ENCODE measurements at places on chromosomes 1 and 21.

DNA sequence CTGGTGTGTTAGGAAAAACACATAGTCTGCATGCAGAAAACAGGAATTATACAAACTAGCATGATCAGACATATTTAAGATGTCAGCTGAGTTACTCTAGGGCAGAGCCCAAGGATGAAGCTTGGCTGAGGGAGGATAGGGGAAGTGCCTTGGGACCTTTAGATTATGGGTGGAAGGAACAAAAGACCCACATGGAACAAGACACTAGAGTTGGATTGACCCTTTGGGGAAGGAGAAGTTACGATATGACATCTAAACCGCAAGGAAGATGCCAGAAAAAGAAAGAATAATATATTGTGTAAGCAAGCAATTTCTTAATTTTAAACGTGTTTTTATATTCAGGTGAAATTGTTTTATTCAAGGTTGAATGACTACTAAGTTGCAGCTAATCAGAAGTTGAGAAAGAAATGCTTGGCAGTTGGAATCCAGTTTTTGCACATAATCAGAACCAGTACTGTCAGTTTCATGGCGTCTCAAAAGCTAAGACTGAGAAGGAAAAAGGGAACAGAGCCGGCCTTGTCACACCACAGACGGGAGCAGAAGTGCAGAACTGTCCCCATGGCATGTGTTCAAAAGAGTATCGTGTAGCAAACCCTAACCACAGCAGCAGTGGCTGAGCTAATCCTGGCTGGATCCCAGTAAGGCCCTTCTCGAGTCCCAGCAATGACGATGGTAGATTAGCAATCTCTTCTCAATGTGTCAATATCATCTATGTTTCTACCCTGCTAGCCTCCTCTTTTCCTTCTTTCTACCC is 31.2 kb upstream of the IFNAR2 start:
- no peak for DNase-seq

GRCh38 chr1:182357913-182358312 is 33.7 kb downstream of the GLUL start:
- DNase-seq, result no peak

DNA sequence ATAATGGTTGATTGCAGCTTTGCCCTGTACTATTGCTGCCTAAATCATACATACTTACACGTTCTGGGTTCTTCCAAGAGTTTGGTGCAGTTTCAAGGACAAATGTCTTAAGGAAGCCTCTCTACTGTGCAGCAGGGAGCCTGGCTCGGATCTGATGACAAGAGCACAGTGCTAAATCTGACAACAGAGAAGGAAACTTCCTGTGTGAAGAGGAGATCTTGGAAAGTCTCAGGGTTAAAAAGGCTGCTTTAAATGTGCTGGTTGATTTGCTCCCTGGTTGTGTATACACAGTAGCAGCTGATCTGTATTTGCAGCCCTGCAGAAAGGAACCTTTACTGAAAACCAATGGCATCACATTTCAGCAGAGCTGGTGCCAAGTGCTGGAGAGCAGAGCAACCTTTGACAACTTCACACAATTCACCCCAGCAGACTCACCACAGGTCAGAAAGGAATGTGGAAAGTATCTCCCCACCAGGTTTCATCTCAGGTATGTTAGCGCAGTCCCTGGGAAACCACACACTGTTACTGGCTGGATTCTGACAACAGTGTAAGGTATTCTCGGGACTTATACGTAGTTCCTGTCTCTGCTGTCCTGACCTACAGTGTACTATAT is 355.0 kb upstream of the ESRRG start:
- no peak for DNase-seq

- DNase-seq, result no peak
Measured at GRCh38 chr1:87314091-87314490, 14.6 kb upstream of the LMO4 start.

DNA sequence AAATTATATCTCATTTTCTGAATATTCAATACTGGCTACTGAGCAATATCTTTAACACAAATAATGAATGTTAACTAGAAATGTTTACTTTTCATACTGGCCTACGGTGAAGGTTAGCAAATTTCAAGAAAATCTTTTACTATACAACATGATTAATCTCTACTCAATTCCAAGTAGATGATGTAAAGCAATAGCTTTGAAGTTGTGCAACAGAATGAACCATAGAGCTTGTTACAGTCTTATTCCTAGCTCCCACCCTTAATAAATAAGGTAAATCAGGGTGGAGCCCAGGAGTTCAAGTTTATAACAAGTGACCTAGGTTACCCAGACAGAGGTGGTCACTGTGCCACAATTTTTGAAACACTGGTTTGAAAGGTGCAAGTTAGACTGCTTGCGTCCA is 1678.1 kb downstream of the KCNT2 start:
- no peak for DNase-seq

- DNase-seq, result no peak
Measured at GRCh38 chr1:156115514-156116374, 1.2 kb downstream of the LMNA start.

DNA sequence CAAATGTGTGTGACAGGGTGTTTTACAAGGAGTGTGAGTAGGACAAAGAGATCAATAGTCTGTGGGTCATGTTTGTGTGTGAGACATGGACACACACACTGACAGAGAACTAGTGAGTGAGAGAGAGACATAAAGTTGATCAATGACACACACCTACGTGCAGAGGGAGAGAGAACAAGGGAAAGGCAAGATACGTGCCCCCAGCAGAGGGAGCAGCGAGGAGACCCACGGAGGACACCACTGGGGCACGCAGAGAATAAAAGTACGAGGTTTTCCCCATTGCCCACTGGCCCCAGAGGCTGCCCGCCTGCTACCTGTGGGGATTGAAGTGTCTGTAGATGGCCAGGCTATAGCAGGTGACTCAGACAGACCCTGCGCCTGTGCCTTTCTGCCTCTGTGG is 130.2 kb upstream of the CSF3R start:
- no peak for DNase-seq

GRCh38 chr1:110255392-110255787 is 45.3 kb downstream of the KCNC4 start:
- no peak for DNase-seq

- no peak for DNase-seq
Measured at GRCh38 chr1:241648159-241648558, 3.9 kb upstream of the WDR64 start.

DNA sequence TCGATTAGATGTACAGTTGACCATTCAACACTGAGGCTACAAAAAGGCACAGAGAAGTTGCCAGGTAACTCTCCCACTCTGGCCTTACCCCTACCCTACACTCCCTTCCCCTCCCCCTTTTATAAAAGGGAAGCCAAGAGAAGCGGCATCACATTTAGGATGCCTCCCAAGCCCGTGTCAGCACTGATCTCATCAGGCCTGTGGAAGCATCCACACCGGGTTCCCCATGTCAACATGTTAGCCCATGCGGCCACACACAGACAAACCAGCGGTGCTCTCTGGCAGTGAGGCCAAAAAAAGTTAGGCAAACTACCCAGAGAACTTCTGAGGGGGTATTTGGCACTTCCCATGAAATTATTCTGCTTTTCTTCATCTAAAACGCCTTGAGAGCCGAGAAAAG is 29.9 kb downstream of the BCAR3 start:
- DNase-seq, result no peak

DNA sequence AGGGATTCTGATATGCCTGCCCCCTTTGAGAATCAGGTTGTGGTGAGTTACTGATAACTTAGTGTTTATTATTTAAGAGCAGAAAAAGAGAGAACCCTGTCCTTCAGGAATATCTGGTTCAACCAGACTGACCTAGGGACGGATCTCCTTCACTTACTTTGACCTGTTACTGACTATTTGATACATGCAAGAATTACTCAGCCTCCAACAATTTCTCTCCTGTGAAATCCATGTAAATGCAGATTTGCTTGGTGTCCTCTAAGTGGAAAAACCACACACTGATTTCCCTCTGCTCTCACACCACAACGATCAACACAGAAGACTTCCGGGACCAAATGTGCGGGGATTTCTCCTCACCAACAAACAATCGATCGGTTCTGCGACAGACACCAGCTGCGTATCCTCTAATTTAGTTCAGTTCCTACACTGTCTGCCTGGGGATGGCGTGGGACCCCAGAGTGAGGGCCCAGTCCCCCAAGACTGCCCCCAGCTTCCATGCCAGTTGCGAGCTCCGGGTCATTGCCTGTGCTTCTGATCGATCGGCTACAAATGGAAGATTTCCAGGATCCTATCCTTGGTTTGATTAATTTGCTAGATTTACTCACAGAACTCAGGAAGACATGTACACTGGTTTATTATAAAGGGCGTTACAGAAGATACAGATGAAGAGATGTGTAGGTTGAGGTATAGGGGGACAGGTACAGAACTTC is 51.7 kb downstream of the BACE2 start:
- no peak for DNase-seq

GRCh38 chr1:52632732-52633290 is at the start of gene SHISAL2A:
Gene SHISAL2A, plus strand, starts transcription at chr1:52633168. Its CDS starts 326 bp downstream, at chr1:52633494.
- peak; percentile 45 for DNase-seq

DNA sequence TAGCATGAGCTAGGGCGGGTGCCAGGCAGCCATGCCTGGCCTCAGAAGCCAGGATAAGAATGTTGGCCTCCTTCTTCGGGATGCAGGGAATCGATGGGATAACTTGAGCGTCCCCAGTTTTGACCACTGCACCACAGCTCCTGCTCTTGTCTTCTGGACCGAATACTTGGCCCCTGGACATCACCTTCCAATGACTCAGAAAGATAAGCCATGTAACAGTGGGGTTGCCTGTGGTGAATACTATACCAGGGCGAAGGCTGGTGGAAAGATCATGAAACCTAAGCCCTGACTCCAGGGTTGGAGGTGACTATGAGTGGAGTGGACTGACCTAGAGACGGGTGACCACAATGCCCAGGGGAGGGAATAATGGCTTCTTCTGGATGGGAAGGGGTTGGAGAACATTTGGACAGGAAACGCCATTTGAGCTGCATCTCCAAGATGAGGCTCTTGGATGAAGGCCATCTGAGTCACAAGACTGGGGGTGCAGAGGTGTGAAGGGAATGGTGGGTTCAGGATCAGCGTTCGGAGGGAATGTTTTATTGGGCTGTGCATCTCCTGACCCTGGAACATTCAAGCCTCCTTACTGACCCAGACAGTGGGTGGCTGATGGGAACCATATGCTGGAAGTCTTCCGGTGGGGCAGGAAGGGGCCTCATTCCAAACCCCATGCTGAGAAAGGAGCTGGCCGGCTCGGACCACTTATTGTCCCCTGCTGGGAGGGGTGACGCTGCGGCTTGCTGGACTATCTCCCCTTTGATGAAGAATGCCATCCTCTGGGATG is 18.5 kb upstream of the KCNE2 start:
- no peak for DNase-seq

DNA sequence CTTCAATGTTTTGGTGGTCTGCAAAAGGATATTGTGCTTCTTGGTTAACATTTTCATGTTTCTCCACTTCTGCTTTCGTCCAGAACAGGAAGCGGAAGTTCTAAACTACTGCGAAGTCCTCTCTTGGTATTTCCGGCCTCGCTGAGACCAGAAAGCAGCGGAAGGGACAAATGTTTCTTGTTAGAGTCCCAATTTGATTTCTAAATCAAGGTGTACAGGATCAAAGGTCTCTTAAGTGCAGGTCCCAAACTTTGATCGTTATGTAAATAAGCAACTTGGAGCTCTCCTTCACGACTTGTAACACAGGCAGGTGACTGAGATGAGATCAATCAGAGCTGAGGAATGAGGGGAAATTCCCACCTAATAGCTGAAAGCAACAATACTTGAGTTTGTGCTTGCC is 40.1 kb upstream of the HMCN1 start:
- peak; percentile 11 for DNase-seq

GRCh38 chr1:87250336-87250735 is 78.3 kb upstream of the LMO4 start:
- no peak for DNase-seq

DNA sequence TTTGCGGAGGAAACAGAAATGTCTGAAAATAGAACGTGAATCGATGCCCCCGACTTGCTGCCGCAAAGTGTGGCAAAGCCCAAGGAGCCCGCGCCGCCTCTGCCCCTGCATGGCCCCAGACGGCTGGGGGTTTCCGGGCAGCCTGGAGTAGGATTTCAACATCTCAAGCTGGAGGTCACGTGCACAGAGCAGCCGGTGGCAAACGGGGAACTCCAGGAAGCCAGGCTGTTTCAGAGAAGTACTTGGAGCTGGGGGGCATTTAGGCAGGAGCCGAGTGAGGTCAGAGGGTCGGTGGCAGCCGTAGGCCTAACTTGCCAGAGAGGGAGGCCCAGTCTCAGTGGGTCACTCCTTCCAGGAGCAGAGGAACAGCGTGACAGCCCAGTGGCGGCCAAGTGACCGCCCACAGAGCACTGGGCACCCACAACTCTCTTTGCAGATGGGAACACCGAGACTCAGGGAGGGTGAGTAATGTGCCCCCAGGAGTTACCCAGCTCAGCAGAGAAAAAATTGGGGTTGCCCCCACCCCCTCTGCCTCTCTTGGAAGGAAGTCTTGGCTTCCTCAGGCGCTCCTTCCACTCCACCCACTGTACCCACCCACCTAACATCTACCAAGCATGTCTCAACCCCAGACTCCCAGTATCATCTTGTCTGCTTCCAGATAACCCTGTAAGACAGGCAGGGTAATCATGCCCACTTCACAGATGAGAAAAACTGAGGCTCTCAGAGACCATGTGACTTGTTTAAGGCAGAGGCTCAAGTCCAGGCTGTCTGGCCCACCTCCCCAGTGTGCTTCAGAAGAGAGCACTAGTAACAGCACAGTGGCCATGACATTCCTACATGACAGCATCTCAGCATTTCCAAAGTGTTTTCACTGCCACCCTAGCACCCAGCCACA is 179.4 kb downstream of the HIVEP3 start:
- DNase-seq, result peak; percentile 74

- DNase-seq, result peak; percentile 24
Measured at GRCh38 chr1:41898191-41898713, 20.5 kb downstream of the HIVEP3 start.

- DNase-seq, result no peak
Measured at GRCh38 chr1:41286486-41286885, 44.4 kb upstream of the SCMH1 start.

DNA sequence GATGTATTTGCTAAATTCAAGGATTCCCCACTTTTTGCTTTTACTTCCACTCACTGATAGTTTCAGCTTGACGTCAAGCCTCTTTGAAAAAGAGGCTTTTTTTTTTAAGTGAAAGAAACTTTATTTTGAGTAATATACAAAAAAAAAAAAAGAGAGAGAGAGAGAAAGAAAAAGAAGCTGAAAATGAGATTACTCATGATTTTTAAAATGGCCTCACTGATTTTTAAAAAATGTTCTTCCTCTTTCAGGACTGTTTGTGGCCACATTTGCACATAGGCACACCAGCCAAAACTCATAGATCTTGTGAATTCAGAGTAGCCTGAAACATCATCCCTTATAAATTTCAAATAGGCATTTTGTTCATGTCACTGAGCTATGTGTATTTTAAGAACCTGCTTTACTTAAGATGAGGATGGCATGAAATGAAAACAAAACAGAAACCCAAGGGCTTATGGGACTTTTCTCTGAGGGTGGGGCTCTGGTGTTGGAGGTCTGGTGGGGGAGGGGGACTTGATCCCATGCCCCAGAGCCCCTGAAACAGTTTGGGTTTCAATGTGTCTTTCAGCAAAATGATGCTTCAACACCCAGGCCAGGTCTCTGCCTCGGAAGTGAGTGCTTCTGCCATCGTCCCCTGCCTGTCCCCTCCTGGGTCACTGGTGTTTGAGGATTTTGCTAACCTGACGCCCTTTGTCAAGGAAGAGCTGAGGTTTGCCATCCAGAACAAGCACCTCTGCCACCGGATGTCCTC is 6.1 kb downstream of the ATF3 start:
- DNase-seq, result no peak

GRCh38 chr1:29912425-29912824 is 676.1 kb downstream of the PTPRU start:
- no peak for DNase-seq
